ENCODE measurements at places on chromosomes 5 and 9. TPM values are rescaled to one million over a fixed set of nuclear protein-coding genes. Genes with fewer than 3 reads are reported as not detected.

DNA sequence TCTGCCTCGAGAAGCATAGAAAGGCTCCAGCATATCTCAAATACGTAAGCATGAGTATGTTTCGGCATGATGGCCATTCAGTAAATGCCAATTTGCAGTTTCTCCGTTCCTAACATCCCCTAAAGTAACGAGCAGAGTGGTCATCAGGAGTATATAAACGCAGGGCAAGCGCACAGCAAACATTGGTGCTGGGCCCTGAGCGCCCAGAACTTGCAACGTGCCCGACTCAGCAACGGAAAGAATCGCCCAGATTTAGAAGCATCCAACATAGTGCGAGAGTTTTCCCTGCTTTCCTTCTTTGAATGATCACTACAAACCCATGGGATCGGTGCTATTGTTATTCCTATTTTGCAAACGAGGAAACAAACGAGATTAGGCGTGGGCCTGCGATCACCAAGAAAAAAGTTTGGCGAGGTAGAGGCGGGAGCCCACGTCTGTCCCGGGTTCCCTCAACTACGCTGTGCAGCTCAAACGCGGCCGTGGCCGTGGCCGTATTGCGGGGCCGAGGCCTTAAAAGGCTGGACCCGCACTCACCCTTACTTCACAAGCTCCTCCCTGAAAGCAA is 505 bp downstream of the RPS14 start:
- peaks cover 12% of the 10 kb centered on the region for H3K36me3 ChIP-seq
- peak overlapping the region; percentile 89 for H3K4me3 ChIP-seq
- H3K27me3 ChIP-seq, result no peaks in the 10 kb centered on the region
- DNase-seq, result no peak
- H3K27ac ChIP-seq, result peak overlapping the region; percentile 98

Gene OCLN
- total RNA-seq, result 1.2 TPM

DNA sequence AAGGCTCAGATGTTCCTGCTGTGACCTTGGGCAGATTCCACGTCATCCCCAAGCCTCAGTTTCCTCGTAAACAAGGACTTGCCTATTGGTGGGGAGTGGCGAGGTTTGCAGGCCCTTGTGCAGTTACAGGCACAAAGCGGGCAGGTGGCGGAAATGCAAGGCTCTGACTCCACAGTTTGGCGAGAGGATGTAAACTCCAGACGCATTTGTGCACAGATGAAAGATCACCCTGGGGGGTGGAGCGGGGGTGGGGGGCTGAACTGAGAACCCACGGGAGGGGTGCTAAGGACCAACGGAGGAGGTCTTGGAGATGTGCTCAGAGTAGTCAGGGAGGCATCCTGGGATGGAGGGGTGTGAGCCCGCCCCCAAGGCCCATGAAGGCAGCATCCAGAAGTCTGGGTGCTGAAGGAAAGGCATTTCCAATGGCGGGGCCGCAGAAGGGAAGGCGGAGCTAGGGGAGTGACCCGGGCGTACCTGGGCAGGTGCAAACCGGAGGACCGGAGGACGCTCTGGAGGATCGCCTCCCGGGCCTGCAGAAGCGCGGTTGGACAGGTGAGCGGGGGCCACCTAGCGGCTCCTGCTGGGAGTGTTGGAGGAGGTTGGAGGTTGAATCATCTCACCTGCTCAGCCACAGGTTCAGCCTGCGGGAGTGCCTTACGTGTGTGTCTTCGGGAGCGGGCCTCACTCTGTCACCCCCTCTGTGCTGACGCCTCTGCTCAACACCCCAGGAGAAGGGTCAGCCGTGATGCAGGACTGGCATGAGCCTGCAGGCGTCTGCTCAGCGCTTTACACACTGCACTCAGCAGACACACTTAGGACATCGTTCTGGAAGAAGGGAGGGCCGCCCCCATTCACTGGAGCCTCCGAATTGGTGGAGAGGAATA is 1.9 kb upstream of the FIBCD1 start:
- H3K36me3 ChIP-seq, result no peaks in the 10 kb centered on the region
- H3K27ac ChIP-seq, result no peak overlapping the region
- H3K27me3 ChIP-seq, result peaks cover 72% of the 10 kb centered on the region
- peaks cover 16% of the 10 kb centered on the region for H3K4me1 ChIP-seq
- no peak overlapping the region for H3K4me3 ChIP-seq

Gene CPLANE1
- total RNA-seq, result 13.5 TPM

DNA sequence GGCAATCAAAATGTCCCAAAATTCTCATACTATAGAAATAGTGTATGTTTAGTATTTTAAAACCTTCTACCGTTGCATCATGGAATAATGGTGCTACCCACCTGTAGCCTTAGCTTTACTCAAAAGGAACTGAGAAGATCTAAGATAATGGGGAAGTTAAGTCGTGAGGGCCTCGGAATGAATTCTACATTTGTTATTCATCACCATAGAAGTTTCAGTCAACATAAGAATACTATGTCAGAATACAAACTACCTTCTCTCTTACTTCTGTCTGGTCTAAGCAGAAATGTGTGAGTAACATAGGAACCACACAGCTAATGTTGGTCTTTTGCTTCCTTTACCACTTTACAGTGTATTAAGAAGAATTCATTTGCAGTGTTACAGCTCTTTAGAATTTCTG is 43.2 kb downstream of the RFK start:
- no peaks in the 10 kb centered on the region for H3K4me1 ChIP-seq
- H3K27ac ChIP-seq, result no peak overlapping the region
- no peaks in the 10 kb centered on the region for H3K36me3 ChIP-seq
- no peaks in the 10 kb centered on the region for H3K27me3 ChIP-seq
- DNase-seq, result no peak

- no peak for DNase-seq
- H3K27ac ChIP-seq, result no peak overlapping the region
- no peak overlapping the region for H3K4me3 ChIP-seq
Measured at GRCh38 chr5:135050244-135050767, 16.3 kb upstream of the PITX1 start.

DNA sequence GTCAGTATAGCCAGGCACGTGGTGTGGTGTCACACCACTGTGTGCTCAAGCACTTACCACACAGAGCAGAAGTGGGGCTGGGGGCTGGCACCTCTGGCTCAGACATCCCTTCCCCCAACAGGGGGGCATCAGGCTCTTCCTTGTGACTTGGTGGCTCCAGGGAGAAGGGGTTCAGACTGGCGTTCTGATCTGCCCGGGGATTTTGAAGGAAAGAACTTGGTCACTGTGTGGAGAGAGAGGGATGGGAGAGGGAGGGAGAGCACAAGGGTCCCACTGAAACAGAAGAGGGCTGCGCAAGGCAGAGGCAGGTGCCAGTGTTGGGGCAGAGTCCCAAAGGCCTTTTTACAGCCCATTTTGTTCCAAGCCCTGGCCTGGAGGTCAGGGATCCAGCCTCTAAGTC is 109.7 kb upstream of the ALDH1B1 start:
- no peaks in the 10 kb centered on the region for H3K36me3 ChIP-seq
- no peak for DNase-seq
- H3K4me1 ChIP-seq, result no peaks in the 10 kb centered on the region
- no peaks in the 10 kb centered on the region for H3K27me3 ChIP-seq

DNA sequence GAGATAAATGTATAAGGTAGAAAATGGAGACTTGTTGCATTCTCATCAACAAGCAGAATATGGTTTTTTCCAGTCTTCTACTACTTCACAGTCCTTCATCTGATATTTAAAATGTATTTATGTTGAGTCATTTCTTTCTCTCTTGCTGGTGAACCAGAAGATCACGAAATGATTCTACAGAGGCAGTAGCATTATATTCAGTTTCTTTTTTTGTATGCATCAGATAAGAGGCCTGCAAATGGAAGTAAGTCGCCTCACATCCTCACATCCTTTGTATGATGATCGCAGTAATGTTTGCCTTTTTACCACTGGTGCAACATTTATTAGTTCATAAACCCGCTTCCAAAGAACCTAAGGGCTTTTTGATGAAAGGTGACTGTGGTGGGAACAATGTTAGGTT is 22.1 kb upstream of the IL13 start:
- no peaks in the 10 kb centered on the region for H3K4me1 ChIP-seq
- no peak for DNase-seq
- H3K4me3 ChIP-seq, result no peak overlapping the region
- H3K36me3 ChIP-seq, result peaks cover 4% of the 10 kb centered on the region
- H3K27me3 ChIP-seq, result no peaks in the 10 kb centered on the region
